DND-41 (cell line): ENCODE measurements at places on chromosomes 12 and 14.

- no peaks in the 10 kb centered on the region for H3K27me3 ChIP-seq
- no peaks in the 10 kb centered on the region for H3K36me3 ChIP-seq
- H3K27ac ChIP-seq, result no peak overlapping the region
- no peak overlapping the region for H3K4me3 ChIP-seq
- no peaks in the 10 kb centered on the region for H3K4me1 ChIP-seq
Observed at GRCh38 chr14:90726656-90727055, 89.6 kb downstream of the TTC7B start.

- H3K27ac ChIP-seq, result no peak overlapping the region
- H3K27me3 ChIP-seq, result no peaks in the 10 kb centered on the region
- H3K4me1 ChIP-seq, result no peaks in the 10 kb centered on the region
- no peak overlapping the region for H3K4me3 ChIP-seq
- DNase-seq, result no peak
Observed at GRCh38 chr12:89906178-89906577, 197.5 kb upstream of the ATP2B1 start.

GRCh38 chr12:62776997-62777396 lies 158.0 kb downstream of the PPM1H start:
- DNase-seq, result no peak
- H3K36me3 ChIP-seq, result no peaks in the 10 kb centered on the region
- no peak overlapping the region for H3K4me3 ChIP-seq
- H3K27me3 ChIP-seq, result no peaks in the 10 kb centered on the region
- H3K27ac ChIP-seq, result no peak overlapping the region

DNA sequence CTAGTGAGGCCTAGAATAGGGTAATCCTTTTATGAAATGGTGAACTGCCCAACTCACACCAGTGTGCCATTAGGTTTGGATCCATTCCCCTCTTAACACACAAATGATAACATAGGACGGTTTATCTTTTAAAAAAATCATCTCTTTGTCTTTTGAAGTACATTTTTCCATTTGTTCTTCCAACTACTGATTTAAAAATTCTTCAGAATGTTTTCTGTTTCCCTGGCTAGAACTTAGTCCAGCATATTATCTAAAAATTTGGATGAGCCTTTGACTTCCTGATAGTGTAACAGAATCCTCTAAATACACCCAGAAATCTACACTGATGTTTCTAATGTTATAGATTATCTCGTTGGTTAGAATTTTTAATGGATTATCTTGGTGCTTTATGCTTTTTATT lies 249.7 kb upstream of the NPAS3 start:
- H3K36me3 ChIP-seq, result no peaks in the 10 kb centered on the region
